ENCODE measurements at places on chromosomes 12 and 14.

- DNase-seq = no peak
These were observed 8.1 kb downstream of the TXNRD1 start for GRCh38 chr12:104223712-104224111.

DNA sequence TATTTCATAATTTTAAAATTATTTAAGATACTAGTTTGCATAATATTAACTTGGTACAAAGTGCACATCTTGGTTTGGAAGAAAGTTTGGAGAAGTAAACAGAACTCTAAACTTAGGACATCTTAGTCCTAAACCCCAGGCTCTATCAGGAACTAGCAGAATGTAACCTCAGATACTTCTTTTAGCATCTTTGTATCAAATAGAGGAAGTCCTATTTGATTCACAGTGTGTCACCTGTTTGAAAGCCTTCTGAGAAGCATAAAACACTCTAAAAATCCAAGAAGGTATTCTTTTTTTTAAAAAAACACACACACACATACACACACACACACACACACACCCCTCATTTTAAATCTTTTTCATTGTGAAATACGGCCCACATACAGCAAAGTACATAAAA is 12.0 kb upstream of the RNU6-7 start:
- DNase-seq = no peak

GRCh38 chr12:29270446-29270845 is 110.5 kb downstream of the ERGIC2 start:
- DNase-seq = no peak

DNA sequence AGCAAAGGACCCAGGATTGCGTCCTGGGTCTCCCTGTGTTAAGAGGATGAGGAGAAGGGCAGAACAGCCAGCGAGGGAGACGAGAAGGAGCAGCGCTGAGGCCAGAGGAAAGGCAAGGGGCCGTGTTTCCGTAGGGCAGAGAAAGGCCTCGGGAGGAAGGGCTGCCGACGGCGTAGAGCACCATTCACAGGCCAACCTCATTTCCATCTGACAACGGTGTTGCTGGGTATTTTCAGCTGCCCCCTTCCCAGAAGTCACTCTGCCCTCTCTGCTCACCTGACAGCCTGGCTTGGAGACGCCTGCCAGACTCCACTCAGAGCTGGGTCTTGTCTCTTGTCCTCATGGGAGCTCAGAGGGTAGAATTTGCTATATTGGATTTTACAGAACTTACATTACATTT is 51.4 kb downstream of the GPR68 start:
- no peak for DNase-seq

- no peak for DNase-seq
These were observed 46.9 kb upstream of the FAM181A start for GRCh38 chr14:93880021-93880820.

- no peak for DNase-seq
These were observed 398.1 kb downstream of the NOVA1 start for GRCh38 chr14:26199590-26200370.

DNA sequence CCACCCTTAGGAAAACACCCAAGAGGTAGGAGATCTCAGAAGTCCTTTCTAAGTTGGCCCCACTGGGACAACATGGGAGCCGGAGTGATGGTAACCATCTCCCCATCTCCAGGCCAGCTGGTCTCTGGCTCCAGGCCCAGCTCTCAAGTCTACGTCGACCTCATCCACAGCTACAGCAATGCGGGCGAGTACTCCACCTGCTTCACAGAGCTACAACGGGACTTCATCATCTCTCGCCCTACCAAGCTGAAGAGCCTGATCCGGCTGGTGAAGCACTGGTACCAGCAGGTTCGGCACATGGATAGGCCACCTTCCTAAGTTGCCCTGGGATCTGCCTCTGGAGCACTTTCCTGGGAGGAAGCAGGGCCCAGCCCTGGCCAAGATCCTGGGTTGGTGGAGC is 11.0 kb upstream of the OAS2 start:
- DNase-seq = no peak

- DNase-seq = no peak
These were observed 55.3 kb downstream of the RBM19 start for GRCh38 chr12:113910751-113911272.

- DNase-seq = no peak
These were observed 60.7 kb upstream of the BCAT1 start for GRCh38 chr12:25009496-25010092.

- DNase-seq = no peak
These were observed 6.1 kb downstream of the RBM19 start for GRCh38 chr12:113960030-113960429.

GRCh38 chr14:61582815-61583214 is 112.5 kb upstream of the HIF1A start:
- no peak for DNase-seq

DNA sequence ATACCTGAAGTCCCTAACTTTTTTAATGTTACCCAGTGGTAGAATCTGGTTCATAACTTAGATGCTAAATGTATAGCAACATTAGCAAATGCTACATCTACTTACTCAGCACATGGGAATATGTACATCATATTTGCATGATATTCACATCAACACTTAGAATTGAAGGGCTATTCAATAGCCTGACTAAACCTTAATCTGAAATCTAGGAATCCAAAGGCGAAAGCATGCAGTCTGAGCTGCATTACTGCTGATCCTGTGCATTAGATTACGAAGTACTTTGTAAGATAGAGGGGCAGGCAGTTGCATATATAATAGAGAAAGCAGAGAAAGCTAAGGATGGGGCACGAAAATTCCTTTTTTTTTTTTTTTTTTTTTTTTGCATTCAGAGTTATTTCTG is 40.4 kb downstream of the SLC38A4 start:
- no peak for DNase-seq

DNA sequence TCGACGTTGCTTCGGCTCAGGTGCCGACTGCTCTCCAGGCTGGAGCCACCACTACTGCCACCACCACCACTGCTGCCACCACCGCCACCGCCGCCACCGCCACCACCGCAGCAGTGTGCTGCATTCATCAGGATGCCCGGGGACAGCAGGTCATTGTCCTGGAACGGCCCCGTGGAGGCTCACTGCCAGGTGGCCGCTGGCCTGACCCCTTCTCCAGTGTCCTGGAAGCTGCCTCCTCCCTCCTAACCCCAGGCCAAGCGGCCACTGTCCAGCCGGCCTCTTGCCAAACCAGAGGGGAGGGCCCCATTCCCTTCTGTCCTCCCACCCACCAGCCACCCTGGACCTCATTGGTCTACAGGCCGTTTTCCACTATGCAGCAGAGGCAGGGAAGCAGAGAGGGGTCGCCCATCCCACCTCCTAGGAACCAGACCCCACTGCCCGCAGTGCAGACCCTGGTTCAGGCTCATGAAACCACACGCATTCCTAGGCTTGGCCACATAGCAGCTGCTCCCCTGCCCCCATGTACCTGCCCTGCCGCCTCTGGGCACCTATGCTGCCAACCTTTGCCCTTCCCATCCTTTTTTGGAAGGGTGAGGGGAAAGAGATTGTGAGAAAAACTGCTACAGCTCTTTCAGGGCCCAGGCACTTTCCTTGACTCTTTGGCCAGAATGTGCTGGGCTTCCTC is 15.2 kb downstream of the ARL6IP4 start:
- DNase-seq = no peak

DNA sequence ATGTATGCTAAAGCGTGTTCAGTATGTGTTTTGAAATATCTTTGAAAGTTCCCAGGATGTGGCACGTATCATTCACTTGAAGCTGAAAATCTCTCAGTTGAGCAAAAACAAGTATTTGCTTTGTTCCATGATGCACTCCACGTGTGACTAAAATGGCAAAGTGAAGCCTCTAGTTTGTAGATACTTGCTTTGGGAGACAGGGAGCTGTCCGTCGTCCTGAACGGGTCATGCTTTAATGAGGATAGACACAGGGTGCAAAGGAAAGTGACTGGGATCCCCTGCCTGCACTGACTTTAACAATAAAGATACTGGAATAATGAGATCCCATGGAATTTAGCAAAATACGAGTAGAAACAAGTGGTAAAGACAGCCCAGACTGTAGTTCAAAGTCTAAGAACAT is 991.4 kb downstream of the NRXN3 start:
- DNase-seq = no peak

DNA sequence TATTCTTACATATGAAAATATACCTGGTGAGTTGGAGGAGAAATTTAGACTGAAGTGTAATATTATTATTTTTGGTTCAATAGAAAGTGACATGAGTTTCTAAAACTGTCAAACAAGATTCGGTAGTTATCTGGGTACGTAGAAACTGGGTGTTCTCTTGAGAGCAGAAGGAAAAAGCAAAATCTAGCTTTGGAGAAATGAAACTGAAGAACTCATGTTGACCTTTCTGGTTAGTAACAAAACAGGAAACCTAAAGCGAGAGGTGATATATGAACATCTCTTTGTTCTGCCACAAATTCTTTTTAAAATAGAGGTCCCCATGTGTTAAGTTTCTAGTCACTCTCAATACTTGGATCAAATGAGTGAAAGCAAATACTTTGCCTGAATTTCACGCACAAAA is 401.7 kb downstream of the TRHDE start:
- no peak for DNase-seq

DNA sequence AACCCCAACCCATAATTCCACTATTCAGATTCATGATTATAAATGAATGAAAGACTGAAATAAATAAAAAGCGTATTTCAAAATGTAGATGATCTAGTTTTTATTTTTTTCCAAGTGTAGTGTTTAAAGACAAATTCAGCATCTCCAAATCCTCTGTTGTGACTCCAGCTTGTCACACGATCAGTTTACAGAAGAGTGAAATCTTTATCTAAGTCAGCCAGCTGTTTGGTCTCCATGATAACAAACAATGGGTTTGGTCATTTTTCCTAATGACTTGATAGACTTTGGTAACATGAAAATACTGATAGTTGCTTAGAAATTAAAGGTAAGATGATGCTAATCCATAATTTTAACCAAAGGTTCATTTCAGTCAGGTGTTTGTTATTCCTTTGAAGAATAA is 114.5 kb upstream of the RASSF8 start:
- no peak for DNase-seq

DNA sequence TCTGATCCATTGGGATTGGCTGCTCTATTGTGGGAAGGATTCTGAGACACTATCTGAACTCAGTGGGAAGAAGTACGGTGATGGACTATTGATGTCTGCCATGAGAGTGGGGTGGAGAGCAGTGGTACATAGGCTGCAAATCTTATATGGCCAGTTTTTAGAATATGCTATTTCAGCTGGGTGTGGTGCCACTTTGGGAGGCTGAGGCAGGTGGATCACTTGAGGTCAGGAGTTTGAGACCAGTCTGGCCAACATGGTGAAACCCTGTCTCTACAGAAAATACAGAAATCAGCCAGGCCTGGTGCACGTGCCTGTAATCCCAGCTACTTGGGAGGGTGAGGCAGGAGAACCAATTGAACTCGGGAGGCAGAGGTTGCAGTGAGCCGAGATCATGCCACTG is 505.9 kb downstream of the MED13L start:
- no peak for DNase-seq

- DNase-seq = no peak
These were observed 6.3 kb downstream of the ARHGAP9 start for GRCh38 chr12:57473392-57473791.

GRCh38 chr14:85934123-85934885 is 404.4 kb downstream of the FLRT2 start:
- no peak for DNase-seq

DNA sequence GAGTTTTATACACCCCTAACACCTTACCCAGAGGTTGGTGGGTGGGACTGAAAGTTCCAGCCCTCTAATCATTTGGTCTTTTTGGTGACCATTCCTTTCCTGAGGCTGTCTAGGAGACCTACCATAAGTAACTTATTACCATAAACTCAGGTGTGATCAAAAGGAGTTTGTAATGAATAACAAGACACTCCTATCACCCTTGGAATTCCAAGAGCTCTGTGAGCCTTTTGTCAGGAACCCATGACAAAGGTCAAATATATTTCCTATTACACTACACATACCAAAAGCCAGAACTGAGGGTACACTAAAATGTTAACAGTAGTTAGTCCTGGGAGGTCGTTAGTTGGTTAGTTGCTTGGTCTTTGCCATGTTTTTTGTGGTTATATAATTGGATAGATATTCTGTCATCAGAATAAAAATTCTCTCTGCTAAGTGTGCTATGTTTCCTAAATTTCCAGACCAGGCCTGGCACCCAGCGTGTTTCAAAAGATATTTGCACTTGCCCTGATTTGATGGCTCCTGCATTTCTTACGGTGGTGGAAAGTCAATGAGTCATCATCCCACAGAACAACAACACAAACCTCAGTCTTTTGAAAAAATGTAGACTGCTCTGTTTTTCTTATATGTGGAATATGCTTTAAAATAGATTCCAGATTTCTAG is 27.0 kb upstream of the AKAP5 start:
- DNase-seq = no peak

DNA sequence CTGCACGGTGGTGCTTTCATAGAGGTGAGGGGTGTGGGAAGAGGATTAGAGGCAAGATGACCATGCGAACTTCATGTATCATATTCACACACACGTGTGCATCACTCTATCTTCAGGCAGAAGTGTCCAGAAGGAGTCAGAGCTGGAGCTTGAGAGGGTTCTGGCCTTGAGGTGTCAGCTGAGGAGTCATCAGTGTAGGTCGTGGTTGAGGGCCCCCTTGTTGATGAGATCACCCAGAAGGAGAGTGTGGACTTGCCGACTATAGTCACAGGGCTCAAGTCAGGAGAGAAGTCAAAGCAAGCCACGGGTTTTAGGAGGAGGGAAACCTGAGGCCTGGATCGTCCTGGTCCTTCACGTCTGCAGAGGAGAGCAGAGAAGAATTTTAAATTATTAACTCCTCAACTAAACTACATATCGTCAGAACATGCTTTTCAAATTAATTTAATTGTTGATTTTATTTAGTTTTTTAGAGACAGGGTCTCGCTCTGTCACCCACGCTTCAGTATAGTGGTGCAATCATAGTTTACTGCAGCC is 25.4 kb downstream of the EML1 start:
- no peak for DNase-seq

DNA sequence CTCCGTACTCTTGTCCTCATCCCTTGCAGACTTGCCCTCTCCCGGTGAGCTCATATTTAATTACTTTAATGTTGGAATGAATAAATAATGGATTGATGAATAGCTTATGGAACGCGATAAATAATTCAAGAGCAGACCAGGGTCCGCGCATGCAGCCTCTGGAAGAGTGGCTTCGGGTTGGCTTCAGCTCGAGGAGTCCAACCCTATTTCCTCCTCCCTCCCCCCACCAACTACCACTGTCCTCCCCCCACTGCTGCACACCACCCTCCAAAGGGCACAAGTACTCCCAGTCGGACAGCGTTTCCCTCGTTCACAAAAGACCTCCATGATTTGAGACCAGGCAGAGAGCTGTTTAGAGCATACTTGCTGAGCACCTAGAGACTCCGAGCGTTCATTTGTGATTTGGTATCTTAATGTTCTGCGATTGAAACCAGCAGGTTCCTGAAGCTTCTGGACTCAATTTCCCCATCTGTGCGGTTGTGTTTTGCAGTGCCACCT is 647 bp upstream of the SIX1 start:
- DNase-seq = peak; percentile 29

DNA sequence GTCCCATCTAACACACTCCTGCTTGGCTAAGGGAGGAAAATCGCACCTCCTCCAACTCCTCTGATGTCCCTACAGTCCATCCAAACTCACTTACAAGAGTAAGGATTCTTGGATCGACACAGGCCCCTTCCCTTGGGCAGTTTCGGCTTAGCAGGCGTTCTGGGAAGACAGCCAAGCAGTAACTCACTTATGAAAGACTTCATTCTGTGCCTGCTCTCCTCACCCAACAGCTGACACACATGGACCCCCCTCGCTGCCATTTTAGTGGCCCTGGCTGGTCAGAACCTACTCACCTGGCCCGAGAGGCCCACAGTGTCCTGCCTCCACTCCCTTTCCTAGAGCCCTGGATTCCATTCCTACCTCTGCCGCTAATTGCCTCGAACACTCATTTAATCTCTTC is 52.3 kb upstream of the BCL2L14 start:
- no peak for DNase-seq

GRCh38 chr12:14984036-14984435 is 11.2 kb downstream of the PDE6H start:
- no peak for DNase-seq

Data from WERI-Rb-1 (cell line).